Activated T-helper 17 cell treated with anti-CD3 and anti-CD28 coated beads, Interleukin-2, amount 50 U/mL, for 72 hours (primary cell): ENCODE measurements at places on chromosomes 16 and 17. TPM values are rescaled to one million over a fixed set of nuclear protein-coding genes. Genes with fewer than 3 reads are reported as not detected.

Gene CHD9
- total RNA-seq = 16.0 TPM

Gene NGFR
- total RNA-seq = 0.11 TPM

Gene TMEM238L
- not detected for total RNA-seq

Gene PRSS36
- 1.1 TPM for total RNA-seq

Gene CLCN7
- 44.8 TPM for total RNA-seq

Gene TSNAXIP1
- not detected for total RNA-seq

Gene MKS1
- total RNA-seq = 16.3 TPM

Gene CMTM1
- total RNA-seq = 15.8 TPM

Gene CDRT15
- not detected for total RNA-seq

Gene GFER
- 12.4 TPM for total RNA-seq

Gene NEUROD2
- total RNA-seq = not detected

Gene LITAFD
- total RNA-seq = not detected

Gene SLC38A10
- total RNA-seq = 71.2 TPM

Gene ARHGDIG
- not detected for total RNA-seq

Gene SNAI3
- 6.7 TPM for total RNA-seq

Gene NUTF2
- 82.9 TPM for total RNA-seq

Gene RANBP10
- total RNA-seq = 21.0 TPM

Gene LRRC75A
- 0.90 TPM for total RNA-seq

Gene ASGR1
- total RNA-seq = 4.5 TPM

Gene CASKIN1
- 0.78 TPM for total RNA-seq

Gene TNFRSF17
- total RNA-seq = not detected

Gene KIAA0513
- total RNA-seq = 3.9 TPM

Gene PNMT
- total RNA-seq = not detected

Gene CWC25
- 37.1 TPM for total RNA-seq

Gene RPRML
- total RNA-seq = not detected

Gene DOC2B
- 0.45 TPM for total RNA-seq

Gene EXOC7
- 117 TPM for total RNA-seq

Gene C16orf92
- total RNA-seq = not detected

Gene CEP295NL
- not detected for total RNA-seq

Gene SDR42E2
- not detected for total RNA-seq

Gene LUC7L3
- 113 TPM for total RNA-seq

Gene KCNAB3
- 11.9 TPM for total RNA-seq

Gene SLC13A2
- total RNA-seq = not detected

Gene ALOXE3
- 1.3 TPM for total RNA-seq

Gene KRTAP9-8
- total RNA-seq = not detected

Gene CDH11
- not detected for total RNA-seq

Gene CCL4
- 26.1 TPM for total RNA-seq

Gene HES7
- 2.9 TPM for total RNA-seq

Gene ABCA6
- total RNA-seq = 0.90 TPM

Gene RAMP2
- total RNA-seq = not detected

Gene IGSF6
- not detected for total RNA-seq

Gene ZNF668
- total RNA-seq = 15.1 TPM

Gene CNTNAP1
- total RNA-seq = 2.8 TPM

Gene RNF227
- 11.7 TPM for total RNA-seq

Gene NPIPB9
- total RNA-seq = 7.0 TPM

Gene RECQL5
- 29.7 TPM for total RNA-seq

Gene TBC1D3E
- total RNA-seq = not detected

Gene CACNG4
- not detected for total RNA-seq

Gene ANKS4B
- total RNA-seq = not detected

Gene HSD11B2
- total RNA-seq = 0.21 TPM

Gene APOH
- not detected for total RNA-seq

Gene MT1A
- 6.5 TPM for total RNA-seq

Gene ADAP2
- not detected for total RNA-seq

Gene SLC13A5
- not detected for total RNA-seq

Gene C17orf78
- not detected for total RNA-seq
